Fibroblast of villous mesenchyme (primary cell): ENCODE measurements at places on chromosomes 12 and 14. TPM values are rescaled to one million over a fixed set of nuclear protein-coding genes. Genes with fewer than 3 reads are reported as not detected.

The VDR gene
- total RNA-seq = 8.2 and 18.4 TPM in 2 replicates

- DNase-seq = peak; percentile 49
Observed at GRCh38 chr12:123532808-123533649, 490 bp downstream of the RILPL1 start.

DNA sequence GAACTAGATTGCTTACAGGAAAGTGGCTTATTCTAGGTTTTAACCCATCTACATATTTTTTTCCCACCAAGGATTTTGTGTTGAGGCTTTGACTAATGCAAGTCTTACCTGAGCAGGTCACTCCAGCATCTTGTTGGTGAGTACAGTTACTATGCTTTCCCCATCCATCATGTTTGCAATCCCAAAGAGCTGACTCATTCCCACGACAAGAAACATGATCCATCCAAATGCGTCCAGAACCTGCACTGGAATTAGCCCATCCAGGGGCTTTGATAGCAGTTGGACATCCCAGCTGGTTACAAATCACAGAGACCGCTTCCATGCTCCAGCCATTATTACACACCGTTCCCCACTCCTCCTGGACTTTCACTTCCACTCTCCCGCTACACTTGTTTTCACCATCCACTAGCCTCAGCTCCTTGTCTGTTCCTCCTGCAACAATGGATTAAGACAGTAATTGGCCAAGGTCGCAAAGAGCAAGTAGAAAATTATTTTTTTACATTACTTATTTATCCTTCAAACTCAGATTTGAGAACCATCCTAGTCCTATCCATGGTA is 2.5 kb downstream of the CD163 start:
- peak; percentile 8 for DNase-seq

- no peak for DNase-seq
Observed at GRCh38 chr14:56892959-56893358, 82.7 kb upstream of the OTX2 start.

DNA sequence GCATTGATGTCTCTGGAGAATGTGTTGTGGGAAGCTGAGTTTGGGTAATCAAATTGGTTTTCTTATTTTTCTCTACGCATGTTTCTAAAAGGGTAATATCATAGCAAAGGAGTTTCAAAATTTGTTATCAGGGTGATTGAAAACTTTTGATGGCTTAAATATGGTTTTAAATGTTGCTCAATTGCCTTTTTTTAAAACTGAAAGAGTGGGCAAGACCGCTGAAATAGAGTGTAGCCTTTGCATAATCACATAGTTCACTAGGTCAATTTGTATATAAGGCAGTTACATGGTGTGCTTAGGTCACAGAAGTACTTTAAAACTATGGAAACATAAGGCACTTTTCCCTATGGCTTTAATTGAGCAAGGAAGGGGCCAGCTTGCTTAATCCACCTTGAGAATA is 167.4 kb downstream of the SNAPC1 start:
- peak; percentile 37 for DNase-seq
